ENCODE measurements at places on chromosomes 13 and 19.

GRCh38 chr13:34951528-34951927, 9.5 kb downstream of the NBEA start:
- no peak for DNase-seq

DNA sequence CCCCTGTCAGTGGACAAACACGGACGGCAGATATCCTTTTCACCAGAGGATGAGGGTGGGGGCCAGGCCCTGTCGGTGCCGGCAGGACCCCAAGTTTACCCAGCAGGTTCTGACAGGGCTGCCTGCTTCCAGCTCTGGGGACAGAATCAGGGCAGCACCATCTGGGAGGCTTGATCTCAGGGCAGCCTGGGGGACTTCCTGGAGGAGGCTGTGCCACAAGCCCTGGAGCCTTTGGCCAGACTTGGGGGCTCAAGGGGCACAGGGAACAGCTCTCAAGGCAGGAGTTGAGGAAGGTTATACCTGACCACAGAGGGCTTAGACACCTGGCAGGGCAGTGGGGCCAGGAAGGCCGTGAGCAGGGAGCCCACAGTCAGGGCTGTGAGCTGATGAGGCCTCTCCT, 45.2 kb downstream of the COMP start:
- DNase-seq, result peak; percentile 26

DNA sequence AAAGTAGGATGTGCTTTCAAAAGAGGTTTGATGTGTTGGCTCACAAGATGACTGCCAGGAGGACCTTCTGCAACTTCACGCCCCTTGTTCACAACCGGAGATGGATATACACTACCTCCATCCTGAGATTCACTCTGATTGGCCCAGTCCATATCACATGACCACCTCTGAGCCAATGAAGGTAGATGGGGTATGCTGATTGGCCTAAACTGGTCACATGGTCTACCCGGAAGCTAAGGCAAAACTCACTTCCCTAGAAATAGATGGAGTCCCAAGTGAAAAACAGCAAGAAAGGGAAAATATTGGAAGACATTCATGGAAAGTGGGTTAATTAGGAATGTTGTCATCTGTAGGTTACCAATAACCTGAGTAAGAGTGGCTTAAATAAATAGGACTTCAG, 119.7 kb upstream of the MRI1 start:
- DNase-seq, result no peak

GRCh38 chr19:15248648-15249527, 16.6 kb upstream of the EPHX3 start:
- DNase-seq, result no peak

DNA sequence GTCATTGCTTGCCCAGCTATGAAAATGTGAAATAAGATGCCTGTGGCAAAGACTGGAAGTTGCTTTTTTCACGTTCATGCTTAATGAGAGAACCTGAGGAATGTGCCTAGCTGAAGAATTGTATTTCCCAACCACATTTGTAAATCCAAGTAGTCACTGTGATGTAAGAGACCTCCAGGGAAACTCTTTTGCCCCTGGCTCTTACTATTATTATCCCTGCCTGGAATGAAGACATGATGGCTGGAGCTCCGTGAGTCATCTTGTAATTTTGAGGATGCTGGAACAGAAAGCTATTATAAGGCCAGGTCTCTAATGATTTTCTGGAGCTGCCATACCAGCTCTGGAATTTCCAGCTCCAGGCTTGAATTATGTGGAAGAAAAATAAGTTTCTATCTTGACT, 894.3 kb downstream of the DIAPH3 start:
- DNase-seq, result no peak

DNA sequence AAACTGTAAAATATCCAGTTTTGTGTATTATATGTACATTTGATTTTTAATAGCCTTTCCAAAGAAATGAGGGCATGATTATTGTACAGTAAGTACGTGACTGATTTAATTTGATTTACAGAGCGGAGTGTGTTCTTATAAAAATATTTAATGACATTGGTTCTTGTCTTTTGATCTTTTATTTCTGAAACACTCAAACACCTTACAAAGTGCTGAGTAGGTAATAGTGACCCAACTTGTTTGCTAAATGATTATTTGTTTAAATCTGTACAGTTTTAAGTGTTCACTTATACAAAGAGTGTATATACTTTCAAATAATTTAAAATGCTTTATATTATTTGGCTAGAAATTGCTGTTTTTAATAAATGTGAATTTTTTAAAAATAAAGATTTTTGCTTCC, 71.5 kb downstream of the COG3 start:
- DNase-seq, result no peak

- DNase-seq, result no peak
These were observed 905.7 kb upstream of the SLITRK5 start for GRCh38 chr13:86765462-86765861.

- DNase-seq, result no peak
These were observed 9.4 kb upstream of the SBK3 start for GRCh38 chr19:55554741-55555152.

DNA sequence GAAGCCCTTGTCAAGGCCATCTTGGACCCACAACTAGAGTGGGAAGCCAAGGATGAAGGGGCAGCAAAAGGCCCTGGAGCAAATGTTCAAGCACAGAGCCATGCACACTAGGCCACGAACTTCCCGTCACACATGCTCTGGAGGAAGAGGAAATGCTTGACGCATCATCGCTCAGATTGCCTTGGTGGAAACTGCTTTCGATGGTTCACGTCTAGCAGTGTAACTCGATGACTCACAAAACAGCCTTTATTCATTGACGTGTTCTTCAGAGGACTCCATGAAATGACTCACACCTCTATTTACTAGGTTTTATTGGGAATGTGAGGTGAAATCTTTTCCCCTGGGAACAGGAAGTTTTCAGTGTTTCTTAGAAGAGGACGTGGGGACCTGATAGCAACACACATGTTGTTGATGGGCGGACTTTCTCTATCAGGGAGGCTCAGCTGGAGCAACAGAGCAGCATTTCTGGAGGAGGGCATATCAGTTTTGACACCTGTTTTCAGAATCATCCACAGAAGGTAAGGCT, 79.8 kb upstream of the FLT1 start:
- no peak for DNase-seq

- no peak for DNase-seq
These were observed 25.0 kb upstream of the C1QTNF9B start for GRCh38 chr13:23922005-23922932.

GRCh38 chr19:55147545-55148251, 1.3 kb downstream of the TNNT1 start:
- DNase-seq, result peak; percentile 61

DNA sequence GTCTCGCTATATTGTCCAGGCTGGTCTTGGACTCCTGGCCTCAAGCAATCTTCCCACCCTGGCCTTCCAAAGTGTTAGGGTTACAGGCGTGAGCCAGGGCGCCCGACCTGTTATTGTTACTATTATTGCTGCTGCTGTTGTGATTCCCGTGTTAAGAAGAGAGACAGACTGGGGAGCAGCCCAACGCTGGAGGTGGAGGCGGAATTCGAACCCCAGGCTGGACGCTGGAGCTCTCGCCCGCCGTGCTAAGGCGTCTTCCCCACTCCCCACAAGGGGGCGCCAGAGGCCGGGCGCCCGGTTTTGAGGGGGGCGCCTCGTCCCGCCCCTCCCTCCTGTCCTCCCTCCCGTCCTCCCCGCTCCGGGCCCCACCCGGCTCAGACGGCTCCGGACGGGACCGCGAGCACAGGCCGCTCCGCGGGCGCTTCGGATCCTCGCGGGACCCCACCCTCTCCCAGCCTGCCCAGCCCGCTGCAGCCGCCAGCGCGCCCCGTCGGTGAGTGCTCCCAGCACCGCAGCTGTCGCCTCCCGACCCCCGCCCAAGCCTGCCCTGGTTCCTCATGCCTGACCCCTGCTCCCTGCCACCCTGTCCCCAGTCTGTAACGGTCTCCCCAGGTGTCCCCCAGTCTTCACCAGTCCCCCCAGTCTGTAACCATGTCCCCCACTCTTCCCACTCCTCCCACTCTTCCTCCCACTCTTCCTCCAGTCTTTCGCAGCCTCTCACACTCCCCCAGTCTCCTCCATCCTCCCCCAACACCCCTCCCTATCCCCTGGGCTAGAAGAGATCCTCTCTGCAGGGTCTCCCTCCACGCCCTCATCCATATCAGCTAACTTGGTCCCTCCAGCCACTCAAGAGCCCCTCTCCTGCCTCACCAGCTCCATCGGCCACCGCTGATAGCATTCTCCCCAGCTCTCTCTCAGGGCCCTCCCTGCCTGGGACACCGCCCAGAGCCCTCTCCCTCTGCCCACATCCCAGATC, at the start of gene EHD2:
Gene EHD2 (plus strand): TSS at position 377 of the 976 bp plus-strand sequence. CDS start 3,191 bp downstream, outside the sequence.
- DNase-seq, result peak; percentile 64

DNA sequence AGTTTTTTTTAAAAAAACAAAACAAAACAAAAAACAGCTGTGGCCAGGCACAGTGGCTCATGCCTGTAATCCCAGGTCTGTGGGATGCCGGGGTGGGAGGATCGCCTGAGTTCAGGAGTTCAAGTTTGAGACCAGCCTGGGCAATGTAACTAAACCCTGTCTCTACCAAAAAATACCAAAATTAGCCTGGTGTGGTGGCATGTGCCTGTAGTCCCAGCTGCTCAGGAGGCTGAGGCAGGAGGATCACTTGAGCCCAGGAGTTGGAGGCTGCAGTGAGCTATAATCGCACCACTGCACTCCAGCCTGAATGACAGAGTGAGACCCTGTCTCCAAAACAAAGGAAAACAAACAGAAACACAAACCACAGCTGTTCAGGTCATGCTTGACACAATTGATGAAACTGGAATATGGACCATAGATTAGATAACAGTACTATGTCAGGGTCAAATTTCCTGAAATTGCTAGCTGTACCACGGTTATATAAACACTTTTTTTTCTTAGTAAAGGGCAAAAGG, 6.9 kb upstream of the ANGPTL4 start:
- no peak for DNase-seq

DNA sequence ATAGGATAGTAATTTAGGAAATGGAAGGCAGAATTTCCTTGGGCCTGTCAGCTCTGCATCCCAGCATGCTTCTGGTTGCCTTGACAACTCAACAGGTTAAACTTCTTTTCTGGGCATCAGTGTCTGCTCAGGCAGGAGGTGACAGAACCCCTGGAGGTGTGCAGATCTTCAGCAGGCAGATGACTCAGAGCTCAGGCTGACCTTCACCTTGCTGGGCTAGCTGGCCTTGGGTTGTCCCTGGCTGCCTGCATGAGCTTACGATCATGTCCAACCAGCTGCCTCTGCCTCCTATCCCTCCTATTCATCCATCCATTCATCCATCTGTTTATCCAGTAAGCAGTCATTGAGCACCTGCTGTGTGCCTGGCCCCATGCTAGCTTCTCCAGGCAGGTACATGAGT, 81.2 kb upstream of the KCTD15 start:
- no peak for DNase-seq

DNA sequence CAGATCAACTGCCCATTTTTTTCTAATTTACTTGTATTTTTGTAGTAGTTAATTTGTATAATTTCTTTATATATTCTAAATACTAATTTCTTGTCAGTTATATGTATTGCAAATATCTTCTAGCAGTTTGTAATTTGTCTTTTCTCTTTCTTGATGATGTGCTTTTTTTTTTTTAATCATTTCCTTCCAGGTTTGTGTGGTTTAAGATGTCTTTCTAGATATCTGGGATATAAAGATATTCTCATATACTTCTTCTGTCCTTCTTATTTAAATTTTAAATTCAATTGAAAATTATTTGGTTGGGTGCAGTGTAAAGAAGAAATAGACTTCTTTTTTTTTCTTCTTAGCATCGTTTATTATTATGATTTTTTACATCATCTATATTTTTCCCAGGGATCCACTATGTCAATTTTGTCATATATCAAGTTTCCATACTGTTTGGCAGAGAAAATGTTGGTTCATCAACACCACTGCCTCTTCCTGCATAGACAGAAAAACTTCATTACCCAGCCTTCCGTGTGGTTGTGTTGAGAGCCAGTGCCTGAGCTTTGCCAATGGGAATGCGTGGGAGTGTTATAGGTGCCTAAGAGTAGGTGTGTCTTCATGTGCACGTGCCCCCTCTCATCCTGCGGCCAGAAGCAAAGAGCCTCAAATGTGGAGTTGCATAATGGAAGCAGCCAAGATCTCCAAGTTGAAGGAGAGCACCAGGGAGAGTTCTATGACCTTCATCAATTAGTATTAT, 15.8 kb downstream of the CPB2 start:
- DNase-seq, result no peak

GRCh38 chr19:51339687-51340656, 2.0 kb downstream of the VSIG10L start:
- DNase-seq, result peak; percentile 99

DNA sequence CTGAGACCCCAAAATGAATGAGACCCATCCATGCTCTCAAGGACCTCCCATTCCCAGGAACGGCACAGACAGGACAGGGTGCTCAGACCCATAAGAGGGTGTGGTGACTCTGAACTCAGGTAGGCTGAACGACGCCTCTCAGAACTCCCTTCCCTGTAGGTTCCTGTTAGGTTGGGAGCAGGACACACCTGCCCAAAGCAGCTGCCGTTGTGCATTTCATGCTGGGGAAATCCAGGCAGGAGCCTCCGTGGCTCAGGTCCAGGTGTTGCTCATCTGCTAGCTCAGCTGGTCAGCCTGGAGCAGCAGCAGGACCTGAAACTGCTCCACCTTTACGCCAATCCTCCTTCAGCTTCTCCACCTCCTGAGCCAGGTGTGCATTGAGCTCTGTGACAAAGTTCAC, 19.1 kb upstream of the TEX101 start:
- no peak for DNase-seq

DNA sequence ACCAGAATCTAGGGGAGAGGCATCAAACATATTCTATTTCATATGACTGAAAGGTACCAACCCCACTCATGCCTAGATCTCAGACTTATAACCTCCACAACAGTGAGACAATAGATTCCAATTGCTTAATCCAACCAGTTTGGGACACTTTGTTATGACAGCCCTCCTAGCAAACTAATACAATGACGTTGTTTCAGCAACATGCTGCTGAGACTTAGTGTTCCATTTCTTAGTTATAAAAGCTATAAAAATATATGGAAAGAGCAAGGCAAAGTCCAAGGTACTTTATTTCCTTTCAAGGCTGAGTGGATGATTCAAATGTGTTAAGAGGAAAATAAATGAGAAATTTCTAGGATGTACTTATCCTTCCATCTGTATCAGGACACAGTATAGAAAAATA, 352.0 kb downstream of the FGF14 start:
- DNase-seq, result no peak

DNA sequence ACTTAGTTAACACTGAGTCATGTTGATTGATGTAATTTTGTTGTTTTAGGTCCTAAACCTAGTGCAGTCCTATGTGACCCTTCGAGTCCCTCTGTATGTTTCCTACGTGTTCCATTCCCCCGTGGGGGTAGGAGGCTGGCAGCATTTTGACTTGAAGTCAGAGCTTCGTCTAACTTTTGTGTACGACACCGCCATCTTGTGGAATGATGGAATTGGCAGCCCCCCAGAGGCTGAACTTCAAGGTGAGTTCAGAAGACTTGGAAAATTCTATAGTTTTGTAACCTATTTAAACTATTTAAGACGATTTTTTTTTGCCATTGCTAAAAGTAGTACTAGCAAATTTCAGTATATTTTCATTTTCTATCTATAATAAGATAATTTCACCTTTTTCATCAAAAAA, 117.9 kb downstream of the STOML3 start:
- DNase-seq, result peak; percentile 67
